Astrocyte of the hippocampus (primary cell): ENCODE measurements at places on chromosomes 11 and 22.

DNA sequence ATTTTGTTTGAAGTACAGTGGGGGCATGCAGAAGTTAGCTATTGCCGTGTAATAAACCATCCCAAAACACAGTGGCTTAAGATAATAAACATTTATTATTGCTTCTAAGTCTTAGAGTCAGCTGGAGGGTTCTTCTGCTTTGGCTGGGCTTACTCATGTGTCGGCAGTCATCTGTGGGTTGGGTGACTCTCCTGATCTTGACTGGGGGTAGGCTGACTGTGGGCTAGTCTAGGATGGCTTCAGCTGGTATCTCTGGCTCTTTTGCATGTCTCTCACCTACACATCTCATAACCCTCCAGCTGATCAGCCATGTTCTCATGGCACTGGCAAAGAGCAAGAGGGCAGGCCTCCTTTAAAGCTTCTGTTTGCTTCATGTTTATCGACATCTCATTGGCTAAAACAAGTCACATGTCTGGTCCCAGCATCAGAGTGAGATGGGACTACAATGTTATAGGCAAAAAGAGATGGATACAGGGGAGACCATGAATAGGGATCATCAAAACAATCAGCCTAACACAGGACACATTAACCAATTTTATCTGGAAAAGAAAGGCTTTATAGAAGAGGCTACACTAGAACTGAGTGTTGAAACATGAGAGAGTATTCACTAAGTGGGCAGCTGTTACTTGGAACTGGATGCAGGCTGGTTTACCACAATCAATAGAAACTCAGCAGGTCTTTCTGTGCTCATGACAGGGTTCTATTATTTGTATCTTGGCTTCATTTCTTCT is 5.1 kb downstream of the LRRC51 start:
- DNase-seq = peak; percentile 23

DNA sequence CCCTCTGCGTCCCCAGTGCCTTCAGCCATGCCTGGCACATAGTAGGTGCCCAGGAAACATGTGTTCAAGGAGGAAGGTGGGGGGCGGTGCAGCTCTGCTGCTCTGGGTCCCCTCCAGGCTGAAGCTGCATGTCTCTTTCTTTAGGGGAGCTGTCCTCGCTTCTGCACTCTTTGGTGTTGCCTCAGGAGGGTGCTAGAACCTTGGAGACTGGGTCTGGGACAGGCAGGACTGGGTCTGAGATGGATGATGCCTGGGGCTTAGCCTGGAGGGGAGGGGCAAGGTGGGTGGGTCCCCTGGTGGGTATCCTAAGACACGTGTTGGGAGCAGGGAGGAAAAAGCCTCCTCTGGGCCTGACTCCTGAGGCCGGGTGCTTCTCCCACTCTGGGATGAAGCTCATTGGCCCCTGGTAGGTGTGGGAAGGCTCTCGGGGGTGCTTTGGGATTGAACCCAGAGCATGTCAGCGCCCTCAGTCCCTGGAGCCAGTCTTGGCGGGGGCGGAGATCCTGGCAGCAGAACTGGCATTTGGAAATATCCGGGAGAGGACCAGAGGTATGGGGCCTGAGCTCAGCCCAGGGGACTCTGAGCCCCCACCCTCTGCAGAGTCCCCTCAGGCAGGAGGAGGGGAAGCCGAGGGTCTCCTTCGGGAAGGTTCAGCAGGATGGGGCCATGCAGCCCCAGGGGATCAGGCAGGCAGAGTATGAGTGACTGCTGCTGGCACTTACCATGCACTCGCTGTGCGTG is 6.7 kb upstream of the GSTP1 start:
- no peak for DNase-seq

- DNase-seq = peak; percentile 86
Measured at GRCh38 chr11:2305140-2305778, 3.4 kb downstream of the TSPAN32 start.

DNA sequence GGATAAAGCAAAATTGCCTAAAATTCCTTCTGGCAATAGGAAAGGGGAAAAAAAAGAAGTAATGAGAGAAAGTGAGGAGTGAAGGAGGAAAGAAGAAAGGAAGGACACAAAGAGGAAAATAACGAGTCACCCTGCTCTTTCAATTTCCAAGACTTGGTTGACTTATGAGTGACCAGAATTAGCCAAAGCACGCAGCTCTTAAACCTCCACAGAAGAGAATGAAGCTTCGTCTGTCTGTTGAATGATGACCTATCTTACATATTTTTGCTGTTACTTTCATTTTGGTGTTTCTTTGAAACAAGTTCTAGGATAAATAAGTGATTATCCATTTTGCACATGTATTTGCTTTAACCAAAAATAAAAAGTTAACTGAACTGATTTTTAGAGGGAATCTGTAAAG is 728 bp downstream of the MMP27 start:
- no peak for DNase-seq

DNA sequence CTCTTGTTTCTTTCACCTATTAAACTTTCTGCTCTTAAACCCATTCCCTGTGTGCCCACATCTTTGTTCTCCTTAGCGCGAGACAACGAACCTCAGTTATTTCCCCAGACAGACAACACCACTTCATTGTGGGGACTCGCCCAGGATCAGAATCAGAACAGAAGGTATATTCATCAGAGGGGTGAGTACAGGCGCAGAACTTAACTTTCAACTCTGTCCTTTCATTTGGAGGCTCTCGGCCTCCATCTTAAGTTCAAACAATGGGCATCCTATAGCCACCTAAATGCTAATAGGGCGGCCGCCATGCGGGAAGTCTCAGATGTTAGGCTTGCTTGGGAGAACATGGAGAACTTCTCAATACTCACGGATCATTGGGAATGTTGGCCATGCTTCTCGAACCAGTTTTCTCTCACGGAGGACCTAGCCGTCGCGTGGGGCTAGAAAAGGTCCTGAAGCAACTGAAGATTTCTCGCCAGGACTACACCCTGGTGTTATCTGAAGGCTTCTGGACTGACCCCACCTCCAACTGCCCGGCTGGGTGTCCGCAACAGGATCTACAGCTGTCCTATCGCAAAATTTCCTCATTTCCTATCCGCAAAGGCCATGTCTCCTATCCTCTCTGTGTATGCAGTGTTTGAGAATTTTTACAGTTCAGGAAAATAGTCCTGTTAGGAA is 13.4 kb upstream of the HYLS1 start:
- no peak for DNase-seq

- no peak for DNase-seq
Measured at GRCh38 chr11:44857490-44858090, 93.1 kb downstream of the TP53I11 start.

- no peak for DNase-seq
Measured at GRCh38 chr11:78748918-78749690, 174.4 kb upstream of the NARS2 start.

GRCh38 chr11:97570636-97571035 is 1180.8 kb downstream of the JRKL start:
- no peak for DNase-seq

DNA sequence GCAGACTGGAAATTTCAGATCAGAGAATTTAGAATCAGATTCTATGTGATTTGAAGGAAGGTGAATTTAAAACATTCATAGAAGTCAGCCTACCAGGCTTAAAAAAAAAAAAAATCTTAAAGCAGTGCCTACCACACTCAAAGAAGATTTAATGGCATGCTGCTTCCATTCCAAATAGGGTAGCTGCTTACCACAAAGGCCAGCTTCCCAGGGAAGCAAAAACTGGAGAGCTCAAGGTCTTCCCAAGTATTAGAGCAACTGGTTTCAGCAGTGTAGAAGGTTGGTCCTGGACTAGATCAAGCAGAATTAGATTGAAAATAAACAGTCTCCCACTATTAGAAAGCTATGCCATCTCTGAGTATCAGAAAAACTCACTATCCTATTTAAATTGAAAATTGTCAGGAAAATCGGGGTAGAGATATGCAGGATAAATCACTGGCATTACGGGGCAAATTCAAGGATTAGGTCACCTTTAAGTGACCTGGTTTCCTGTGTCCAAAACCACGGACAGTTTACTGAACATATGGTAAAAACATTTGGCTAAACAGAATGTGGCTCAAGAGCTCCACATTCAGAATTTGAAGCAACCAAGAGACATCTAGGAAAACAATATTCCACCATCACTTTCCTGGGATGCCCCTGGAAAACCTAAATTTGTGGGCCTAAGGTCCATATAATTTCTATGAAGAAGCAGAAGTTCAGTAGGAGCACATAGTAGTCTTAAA is 1.3 kb downstream of the C11orf42 start:
- DNase-seq = peak; percentile 21

DNA sequence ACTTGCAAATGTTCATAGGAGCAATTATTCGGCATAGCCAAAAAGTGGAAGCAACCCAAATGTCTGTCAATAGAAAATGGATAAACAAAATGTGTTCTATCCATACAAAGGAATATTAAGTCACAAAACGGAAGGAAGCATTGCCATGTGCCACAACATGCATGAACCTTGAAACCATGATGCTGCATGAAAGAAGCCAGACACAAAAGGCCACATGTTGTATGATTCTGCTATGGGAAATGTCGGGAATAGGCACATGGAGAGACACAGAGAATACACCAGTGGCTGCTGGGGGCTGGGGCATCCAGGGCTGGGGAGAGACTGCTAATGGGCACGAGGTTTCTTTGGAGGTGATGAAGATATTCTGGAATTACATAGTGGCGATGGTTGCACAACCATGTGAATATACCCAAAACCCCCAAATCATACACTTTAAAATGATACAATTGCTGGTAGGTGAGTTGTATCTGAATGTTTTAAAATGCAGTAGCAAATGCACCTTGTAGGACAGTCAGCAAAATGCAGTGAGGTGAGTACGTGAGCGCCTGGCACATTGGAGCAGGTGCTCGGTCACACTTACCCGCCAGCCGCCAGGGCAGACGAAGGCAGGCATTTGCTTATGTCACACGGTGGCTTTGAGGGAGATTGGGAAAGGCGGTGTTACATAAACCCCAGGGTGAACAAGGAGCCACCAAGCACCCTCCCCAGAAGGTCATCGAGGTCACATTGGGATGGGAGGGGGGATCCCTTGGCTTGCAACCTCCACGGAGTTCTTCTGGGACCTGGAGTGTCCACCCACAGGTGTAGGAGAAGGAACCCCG is 6.3 kb upstream of the OSM start:
- no peak for DNase-seq

GRCh38 chr22:42878561-42879305 is 21.7 kb upstream of the ARFGAP3 start:
- DNase-seq = no peak

- DNase-seq = no peak
Measured at GRCh38 chr22:44920183-44920582, 89.6 kb downstream of the PHF21B start.

- DNase-seq = no peak
Measured at GRCh38 chr11:122788781-122789535, 49.3 kb upstream of the CRTAM start.

DNA sequence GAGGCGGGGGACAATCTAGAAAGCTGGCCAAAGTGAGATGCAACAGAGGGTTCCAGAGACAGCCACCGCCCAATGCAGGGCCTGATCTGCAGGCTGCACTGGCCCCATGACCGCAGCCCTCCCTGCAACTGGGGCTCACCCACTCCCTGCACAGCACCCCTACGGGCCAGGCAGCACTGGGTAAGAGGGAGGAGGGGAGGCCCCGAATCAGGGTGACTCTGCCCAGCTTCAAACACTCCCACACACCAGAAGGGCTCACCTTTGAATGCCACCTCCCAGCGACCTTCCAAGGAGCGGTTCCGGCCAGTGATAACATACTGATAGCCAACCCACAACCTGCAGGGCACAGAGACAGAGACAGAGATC is 59.3 kb downstream of the DGCR2 start:
- no peak for DNase-seq

DNA sequence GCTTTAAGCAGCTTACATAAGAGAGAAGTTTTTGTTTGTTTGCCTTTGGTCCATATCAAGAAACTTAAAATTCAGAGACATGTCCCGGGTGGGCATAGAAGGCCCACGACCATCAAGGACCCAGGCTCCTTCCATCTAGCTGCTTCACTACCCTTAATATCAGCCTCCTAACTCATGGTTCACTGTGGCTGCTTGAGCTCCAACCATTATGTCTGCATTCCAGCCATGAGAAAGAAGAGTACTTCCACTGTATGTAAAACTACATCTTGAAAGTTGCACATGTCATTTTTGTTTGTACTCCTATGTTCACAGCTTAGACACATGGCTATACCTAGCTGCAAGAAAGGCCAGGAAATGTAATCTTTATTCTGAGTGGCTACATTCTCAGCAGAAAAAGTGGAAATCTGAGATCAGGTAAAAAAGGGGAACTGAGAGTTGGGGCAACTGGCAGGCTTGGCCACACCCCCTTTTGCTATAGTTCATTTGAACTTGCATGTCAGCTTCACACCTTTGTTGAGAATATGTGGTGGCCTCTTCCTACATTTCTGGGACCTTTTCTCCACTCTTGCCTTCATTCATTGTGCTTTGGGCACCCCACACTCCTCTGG is 81.3 kb upstream of the TP53I11 start:
- no peak for DNase-seq

DNA sequence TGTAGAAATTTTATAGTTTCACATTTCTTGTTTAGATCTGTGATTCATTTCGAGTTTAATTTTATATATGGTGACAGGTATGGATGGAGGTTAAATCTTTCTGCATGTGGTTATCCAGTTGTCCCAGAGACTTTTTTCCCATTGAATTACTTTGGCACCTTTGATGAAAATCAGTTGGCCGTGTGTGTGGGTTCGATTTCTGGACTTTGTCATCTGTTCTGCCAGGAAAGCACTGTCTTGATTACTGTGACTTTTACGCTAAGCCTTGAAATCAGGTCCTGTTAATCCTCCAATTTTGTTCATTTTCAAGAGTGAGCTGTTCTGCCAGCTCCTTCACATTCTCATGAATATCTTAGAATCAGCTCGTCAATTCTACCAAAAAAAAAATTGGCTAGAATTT is 107.4 kb downstream of the KCNQ1 start:
- DNase-seq = no peak

GRCh38 chr22:37195921-37196320 is 7.9 kb upstream of the C1QTNF6 start:
- DNase-seq = no peak

GRCh38 chr22:35677460-35678187 is 29.4 kb downstream of the APOL6 start:
- DNase-seq = no peak

- no peak for DNase-seq
Measured at GRCh38 chr11:76786016-76786415, 2.9 kb downstream of the TSKU start.
